H1 (cell line): ENCODE measurements at places on chromosomes 12 and 14. TPM values are rescaled to one million over a fixed set of nuclear protein-coding genes. Genes with fewer than 3 reads are reported as not detected.
A peak's percentile ranks its signal among the peaks of the same experiment; 100 is the strongest.

B4GALNT1 gene
- total RNA-seq, result 1.4 and 1.5 TPM in 2 replicates

GRCh38 chr12:33450480-33450879 is 10.9 kb upstream of the SYT10 start:
- H3K36me3 ChIP-seq, result no peaks in the 10 kb centered on the region
- H3K4me1 ChIP-seq, result no peaks in the 10 kb centered on the region
- no peak overlapping the region for H3K4me3 ChIP-seq
- no peak for DNase-seq
- H3K27ac ChIP-seq, result no peak overlapping the region

TAS2R8 gene
- not detected in 2 replicates for total RNA-seq

CCDC196 gene
- not detected in 2 replicates for total RNA-seq

- no peak overlapping the region for H3K27ac ChIP-seq
- no peaks in the 10 kb centered on the region for H3K27me3 ChIP-seq
- no peaks in the 10 kb centered on the region for H3K36me3 ChIP-seq
Measured at GRCh38 chr12:23699031-23699430, 250.4 kb downstream of the SOX5 start.

GRCh38 chr12:51028813-51029150 is 2.6 kb upstream of the SLC11A2 start:
- H3K4me1 ChIP-seq, result peaks cover 15% of the 10 kb centered on the region
- H3K27ac ChIP-seq, result no peak overlapping the region
- no peak overlapping the region for H3K4me3 ChIP-seq
- no peak for DNase-seq
- H3K36me3 ChIP-seq, result no peaks in the 10 kb centered on the region
- H3K27me3 ChIP-seq, result no peaks in the 10 kb centered on the region; the same call in 1 of the 2 replicates

DNA sequence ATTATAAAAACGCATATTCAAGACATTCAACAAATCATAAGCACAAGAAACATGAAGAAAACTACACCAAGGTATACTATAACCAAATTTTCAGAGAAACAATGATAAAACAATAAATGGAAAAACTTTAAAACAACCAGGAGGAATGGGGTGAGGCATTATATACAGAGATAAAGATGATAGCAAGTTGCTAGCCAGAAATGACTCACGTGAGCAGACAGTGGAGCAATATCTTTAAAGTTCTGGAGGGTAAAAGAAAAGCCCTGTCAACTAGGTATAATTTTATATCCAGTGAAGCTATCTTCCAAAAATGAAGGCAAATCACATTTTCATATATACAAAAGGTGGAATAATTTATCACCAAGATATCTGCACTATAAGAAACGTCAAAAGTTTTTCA is 97.8 kb upstream of the PCED1B start:
- H3K36me3 ChIP-seq, result no peaks in the 10 kb centered on the region
- no peak overlapping the region for H3K4me3 ChIP-seq
- no peaks in the 10 kb centered on the region for H3K4me1 ChIP-seq
- DNase-seq, result no peak

DNA sequence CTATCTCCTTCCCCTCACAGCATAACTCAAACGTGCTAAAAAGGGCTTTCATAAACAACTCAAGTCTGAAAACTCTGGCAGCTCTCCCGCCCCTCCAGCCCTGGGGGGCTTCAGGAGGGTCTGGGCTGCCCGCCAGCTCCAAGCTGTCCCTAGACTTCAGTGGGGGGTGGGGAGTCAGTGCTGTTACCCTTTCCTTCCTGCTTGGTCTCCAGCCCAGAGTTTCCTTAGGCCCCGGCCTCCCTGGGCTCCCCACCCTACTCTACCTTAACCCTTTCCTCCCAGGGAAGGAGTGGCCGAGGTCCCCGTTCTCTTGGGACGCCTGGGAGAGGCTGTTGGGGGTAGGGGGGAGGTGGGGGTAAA is 530 bp upstream of the NYNRIN start:
- peaks cover 3% of the 10 kb centered on the region; the same call in 1 of the 2 replicates for H3K27me3 ChIP-seq
- no peak overlapping the region for H3K27ac ChIP-seq
- H3K4me1 ChIP-seq, result no peaks in the 10 kb centered on the region; the same call in 1 of the 2 replicates
- DNase-seq, result peak; percentile 74
- H3K36me3 ChIP-seq, result no peaks in the 10 kb centered on the region

ANG gene
- total RNA-seq, result 2.2 and 4.3 TPM in 2 replicates

DNA sequence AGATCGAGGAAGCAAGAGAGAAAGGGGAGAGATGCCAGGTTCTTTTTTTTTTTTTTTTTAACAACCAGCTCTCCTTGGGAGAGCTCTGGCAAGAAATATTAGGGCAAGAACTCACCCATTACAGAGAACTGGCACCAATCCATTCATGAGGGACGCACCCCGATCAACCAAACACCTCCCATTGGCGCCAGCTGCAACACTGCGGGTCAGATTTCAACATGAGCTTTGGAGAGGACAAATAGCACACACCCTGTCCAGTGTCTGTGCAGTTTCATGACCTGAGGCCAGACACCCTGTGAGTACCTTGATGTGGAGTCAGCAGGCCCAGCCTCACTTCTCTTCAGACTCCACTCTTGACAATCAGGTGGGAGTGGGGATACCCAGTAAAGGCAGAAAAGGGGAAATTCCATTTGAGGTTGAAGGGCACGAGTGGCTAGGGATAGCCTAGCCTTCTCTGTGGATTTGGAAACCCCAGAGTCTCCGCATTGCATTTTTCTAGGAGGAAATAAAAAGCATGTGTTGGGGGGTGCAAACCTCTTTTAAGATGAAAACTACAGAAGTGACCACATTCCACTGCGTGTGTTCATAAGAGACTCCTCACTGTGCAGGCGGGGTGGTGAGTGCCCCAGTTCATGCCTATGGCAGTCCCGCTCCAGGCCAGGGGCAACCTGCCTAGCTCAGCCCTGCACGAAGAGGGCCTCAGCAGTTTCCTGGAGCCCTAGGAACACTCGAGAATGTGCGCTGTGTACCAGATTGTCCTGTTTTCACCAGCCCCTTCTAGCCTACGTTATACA is 42.4 kb upstream of the GPATCH2L start:
- no peak overlapping the region for H3K4me3 ChIP-seq
- H3K27ac ChIP-seq, result no peak overlapping the region
- H3K36me3 ChIP-seq, result no peaks in the 10 kb centered on the region
- DNase-seq, result no peak
